ENCODE measurements at places on chromosomes 13 and 19.

- no peak for DNase-seq
Observed at GRCh38 chr13:23984546-23984945, 87.2 kb upstream of the C1QTNF9B start.

GRCh38 chr13:90438576-90438975 is 908.9 kb upstream of the MIR17HG start:
- DNase-seq: no peak

DNA sequence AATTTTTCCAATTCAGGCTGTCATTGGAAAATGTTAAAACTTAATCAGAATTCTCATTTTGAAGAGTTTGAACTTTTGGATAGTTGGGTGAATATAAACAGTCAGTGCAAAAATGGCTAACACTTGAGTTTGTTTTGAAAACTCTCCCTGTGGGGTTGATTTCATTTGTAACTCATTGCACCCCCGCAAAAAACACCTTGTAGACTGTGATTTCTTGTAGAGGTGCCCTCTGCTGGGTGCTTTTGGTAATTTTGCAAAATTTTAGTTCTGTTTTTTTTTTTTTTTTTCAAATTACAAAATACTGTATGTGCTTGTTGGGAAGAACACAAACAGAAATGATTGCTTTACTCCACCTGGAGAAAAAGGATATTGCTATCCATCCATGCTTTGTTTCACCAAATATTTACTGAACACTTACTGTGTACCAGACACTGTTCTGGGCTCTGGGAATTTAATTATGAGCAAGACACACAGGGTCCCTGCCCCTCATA is 28.2 kb upstream of the GPI start:
- DNase-seq: peak; percentile 34

GRCh38 chr13:45332036-45332830 is 8.8 kb downstream of the TPT1 start:
- DNase-seq: no peak

DNA sequence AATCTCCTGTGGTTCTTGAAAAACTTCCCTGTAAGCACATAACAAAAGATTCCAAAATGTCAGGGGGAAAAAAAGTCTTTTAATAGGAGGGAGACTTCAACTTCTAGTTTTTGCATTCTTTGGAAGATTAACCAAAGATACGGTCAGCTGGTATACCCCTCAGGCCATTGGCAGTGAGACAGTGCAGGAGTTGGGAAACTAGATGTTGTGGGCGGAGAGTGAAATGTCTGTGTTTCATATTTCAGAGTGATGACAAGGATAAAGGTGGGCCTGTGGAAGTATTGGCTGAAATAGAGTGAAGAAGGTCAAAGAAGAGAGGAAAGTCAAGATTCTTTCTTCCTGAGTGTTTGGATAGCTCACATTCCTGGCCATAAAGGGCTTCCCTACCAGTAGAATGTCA is 40.8 kb downstream of the CYP2B6 start:
- DNase-seq: no peak

GRCh38 chr13:91902291-91902690 is 503.9 kb downstream of the GPC5 start:
- DNase-seq: no peak

DNA sequence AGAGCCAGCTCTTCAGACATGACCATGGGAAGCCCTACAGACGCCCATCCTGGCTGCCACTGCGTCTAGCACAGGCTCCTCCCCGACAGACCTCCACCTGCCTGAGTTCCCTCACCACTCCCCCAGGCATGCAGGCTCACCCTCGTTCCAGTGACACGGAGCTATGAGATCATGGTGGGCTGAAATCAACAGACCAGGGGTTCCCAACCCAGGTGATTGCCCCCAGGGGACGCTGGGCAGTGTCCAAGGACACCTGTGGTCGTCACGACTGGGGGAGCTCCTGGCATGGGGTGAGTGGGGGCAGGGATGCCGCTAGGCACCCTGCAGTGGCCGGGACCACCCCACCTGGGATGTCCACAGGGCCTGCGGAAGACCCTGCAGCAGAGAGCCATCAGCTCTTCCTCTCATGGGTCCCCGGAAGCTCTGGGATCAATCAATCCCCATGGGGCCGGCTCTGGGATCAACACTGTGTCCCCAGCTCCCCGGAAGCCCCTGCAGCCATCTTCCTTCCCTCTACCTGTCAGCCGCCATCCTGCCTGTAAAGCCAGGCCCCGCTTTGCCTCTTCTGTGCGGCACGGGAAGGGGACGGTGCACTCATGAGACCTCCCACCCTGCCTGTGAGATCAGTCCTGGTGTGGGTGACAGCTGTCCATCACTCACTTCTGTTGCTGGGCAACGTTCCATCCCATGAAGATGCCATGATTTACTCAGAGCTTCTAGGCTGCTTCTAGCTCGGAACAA is 12.8 kb upstream of the MADCAM1 start:
- no peak for DNase-seq

DNA sequence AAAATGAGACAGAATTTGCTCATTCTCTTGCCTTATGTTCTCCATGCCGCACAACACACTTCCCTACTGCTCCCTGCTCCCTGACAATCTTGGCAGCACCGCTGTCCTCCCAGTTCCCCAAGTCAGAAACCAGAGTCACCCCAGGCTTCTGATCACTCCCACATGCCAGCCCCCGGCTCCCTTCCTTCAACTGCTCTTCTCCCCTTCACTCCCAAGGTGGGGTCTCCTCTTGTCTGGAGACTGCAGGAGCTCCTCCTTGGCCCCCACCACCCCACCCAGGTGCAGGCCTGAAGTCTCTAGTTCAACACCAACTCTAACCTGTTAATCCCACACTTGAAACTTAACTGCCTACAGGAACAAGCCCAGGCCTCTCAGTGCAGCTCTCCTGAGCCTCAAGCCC is 16.8 kb upstream of the AKAP8 start:
- no peak for DNase-seq

GRCh38 chr13:86318450-86318849 is 519.2 kb upstream of the SLITRK6 start:
- no peak for DNase-seq

DNA sequence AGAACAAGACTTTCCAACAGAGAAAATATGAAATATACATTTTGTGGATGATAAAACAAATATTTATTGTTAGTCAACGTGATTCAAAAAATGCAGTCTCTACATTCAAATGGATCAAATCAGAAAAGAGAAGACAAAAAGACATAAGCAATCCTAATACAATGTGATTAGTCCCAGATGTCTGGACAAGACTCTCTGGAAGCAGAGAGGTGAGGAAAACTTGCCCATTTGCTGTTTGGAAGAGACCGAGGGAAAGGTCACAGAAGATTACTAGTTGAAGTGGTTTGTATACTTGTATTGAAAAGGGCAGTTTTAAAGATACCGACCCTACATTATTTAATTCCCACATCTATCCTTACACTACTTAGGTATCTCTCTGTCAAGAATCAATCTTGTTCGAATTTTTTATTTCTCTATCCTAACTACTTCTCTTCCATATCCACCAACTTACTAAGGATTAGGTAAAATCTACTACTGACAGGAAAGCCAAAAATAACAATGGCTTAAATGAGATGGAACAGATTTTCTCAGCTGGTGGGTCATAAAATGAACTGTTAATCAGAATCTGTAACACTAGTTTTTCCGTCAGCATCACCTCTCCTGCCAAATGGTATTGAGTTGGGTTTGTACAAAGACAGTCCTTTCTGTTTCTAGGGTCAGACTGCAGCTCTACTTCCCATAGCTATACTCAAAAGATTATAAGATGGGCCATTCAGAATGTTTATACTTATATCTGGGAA is 497.1 kb downstream of the DCT start:
- DNase-seq: no peak

- no peak for DNase-seq
Observed at GRCh38 chr13:86562866-86563265, 763.6 kb upstream of the SLITRK6 start.

DNA sequence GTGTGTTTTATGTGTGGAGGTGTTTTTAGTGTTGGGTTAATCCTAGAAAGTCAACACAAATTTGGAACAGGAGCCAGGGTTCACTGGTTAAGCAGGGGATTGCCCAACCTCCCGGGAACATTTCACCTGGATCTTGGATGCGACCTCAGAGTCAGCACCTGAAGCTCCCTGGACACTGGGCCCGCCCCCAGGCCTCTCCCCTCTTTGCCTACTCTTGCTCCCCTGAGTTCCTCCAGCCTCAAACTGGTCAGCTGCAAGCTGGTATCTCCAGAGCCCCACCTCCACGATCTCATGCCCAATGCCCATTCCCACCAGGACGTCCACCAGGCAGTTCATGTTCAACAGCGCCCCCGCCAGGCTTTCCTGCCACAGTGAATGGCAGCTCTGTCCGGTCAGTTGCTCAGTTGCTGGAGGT is 9.7 kb downstream of the HSD17B14 start:
- no peak for DNase-seq

DNA sequence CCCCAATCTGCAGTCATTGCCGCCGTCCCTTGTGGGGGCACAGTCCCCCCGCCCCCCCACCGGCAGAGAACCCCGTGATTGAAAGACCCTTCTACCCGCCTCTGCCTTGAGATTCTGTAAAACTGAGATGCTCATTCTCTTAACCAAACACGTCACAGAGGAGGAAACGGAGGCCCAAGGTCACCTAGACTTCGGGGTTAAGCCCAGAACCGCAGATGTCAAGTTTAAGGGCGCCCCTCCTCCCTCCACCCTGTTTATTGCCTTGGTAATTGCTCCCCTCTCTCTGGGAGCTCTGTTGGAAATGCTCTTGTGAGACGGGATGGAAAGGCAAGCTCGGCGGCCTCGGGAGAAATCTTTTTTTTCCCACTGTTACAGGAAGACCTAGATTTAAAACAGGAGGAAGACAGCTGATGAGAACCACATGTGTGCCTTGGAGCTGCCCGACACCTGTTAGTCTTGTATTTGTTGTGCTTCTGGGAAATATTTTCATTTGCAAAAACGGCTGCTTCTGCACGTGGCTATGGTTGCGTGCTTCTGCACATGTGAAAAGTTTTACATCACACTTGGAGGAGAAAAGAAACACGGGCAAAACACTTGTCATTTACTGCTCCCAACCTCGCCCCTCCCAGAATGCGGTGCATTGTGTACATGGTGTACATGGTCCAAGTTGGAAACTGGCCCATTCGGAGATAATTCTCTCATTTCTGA is 1.1 kb upstream of the MED26 start:
- DNase-seq: no peak

DNA sequence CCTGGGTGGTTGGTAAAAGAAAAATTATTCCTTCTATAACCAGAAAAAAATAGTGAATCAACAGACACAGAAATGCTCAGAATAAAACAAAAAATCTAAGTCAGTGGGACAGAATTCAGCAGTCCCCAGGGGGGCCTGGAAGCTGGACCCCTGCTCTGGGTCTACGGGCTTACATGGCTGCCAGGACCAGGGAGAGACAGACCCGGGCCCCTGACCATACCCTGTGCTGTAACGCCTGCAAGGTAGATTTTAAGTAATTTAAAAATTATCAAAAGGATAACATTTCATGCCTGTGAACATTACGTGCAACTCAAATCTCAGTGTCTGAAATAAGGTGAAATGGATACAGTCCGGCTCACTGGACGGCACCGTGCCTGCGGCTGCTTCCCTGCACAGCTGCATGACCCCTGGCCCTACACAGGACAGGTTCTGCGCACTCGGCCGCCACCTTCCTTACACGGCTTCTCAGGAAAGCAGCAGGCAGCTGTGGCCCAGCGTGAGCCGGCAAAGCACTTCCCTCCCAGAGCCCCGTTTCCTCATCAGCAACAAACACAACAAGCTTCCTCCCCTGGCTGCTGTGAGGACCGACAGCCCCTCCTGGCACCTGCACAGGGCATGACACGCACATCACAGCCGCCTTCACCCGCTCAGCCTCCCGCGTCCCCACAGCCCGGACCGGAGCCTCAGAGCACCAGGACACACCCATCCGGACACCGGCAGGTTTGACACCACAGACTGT is 22.2 kb downstream of the RASA3 start:
- DNase-seq: peak; percentile 54

DNA sequence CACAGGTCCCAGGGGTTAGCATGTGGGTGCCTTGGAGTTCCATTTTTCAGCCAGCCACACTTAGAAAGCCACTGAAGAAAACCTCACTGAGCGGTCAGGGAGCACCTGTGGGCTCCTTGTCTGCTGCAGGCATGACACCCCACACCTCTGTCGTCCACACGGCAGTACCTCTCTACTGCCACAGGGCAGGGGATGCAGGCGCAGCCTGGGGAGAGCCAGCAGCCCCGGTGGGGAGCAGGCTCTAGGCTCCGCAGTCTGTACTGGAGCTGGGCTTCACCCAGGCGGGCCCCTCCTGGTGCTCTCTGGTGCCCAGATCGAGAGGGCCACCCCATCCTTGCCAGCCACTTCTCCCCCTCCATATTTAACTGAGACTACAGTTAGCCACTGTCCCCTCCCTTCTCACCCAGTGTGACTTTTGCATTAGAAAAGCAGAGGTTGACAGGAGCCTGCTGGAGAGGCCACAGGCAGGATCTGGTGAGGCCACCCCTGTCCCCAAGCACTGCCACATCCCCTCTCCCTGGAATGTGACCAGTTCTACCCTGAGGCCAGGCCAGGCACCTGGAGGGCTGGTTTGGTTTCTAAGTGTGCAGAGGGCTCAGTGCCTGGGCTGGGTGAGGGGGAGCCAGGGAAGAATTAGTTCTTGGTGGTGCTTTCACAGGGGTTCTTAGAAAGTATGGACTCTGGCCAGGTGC is 104.4 kb downstream of the KDM4B start:
- DNase-seq: no peak

- no peak for DNase-seq
Observed at GRCh38 chr13:75049735-75050335, 432.1 kb downstream of the TBC1D4 start.

DNA sequence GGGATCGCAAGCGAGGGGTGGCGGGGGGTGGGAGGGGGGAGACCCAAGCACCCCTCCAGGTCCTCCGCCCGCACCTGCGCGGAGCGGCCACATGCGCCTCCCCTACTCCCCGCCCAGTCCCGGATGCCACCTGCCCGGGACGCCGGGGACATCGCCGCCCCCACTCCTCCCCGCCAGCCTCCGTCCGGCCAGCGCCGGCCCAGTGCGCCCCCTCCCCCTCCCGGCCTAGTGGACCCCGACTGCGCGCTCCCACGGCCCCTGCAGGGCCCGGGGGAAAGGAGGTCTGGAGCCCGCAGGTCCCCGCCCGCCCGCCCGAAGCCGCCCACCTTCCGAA is 263 bp downstream of the RHPN2 start:
- no peak for DNase-seq

DNA sequence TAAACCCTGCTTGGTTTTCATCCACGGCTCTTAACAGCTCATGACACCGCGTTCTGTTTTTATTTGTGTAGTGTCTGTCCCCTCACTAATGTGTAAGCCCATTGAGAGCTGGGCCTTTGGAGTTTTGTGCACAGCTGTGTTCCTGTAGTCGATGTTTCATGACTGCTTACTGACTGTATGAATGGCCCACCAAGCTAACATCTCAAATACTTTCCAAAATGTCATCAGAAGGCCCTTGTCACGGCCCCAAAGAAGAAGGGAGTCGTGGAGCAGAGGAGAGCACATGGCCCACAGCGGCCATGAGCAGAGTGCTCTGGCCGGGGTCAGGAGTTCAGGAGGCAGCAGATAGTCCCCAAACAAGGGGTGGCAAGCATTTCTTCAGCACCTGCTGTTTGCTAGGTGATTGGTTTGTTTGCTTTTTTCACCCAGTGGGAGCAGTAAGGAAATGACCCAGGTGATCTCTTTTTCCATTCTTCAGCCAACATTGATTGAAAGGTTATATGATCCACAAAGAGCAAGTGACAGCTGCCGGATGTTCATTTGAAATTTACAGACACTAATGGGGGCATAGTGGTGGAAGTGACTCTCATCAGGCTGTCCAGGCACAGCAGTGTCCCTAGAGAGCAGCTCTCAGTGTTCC is 315.2 kb downstream of the ATP8A2 start:
- no peak for DNase-seq

Data from stimulated activated CD4-positive, alpha-beta T cell treated with anti-CD3 and anti-CD28 coated beads, TNF-alpha, amount 100 ng/mL, for 4 hours (primary cell).